Activated CD4-positive, CD25-positive, alpha-beta regulatory T cell treated with anti-CD3 and anti-CD28 coated beads, Interleukin-2, amount 50 U/mL, for 24 hours (primary cell): ENCODE measurements at places on chromosomes 2 and 18.

DNA sequence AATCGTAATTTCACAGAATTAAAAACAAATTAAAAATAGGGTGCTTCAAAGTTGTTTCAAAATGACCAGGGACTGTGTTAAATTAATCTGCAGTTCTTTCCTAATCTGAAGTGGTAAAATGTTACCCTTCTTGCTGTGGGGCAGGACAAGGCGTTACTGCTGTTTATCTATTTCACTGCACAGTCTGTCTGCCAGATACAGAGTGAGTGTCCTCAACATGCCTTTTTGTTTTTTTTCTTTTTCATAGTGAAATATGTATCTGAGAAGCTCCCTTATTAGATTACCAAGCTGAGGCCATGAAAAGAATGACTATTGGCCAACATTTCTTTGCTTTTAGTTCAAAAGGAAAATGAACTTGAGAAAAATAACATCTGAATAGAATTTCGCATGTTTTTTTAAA is 38.0 kb downstream of the KCTD1 start:
- ATAC-seq: no peak

DNA sequence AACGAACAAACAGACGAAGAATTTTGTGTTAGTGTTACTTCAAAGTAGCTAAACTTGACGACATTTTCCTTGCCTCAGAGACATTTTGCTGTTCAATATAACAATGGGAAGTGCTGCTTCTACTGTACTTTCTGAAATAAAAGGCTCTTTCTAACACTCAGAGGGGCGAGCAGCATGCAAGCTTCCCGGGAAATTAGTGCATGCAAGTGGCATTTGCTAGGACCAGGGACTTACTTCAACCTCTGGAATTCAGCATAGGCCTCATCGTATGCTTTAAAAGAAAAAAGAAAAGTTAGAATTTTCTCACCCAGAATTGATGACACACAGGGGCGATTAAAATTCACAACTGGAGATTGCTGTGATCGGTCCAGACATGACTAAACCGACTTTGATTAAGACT is 62.5 kb upstream of the LPIN2 start:
- ATAC-seq: no peak

DNA sequence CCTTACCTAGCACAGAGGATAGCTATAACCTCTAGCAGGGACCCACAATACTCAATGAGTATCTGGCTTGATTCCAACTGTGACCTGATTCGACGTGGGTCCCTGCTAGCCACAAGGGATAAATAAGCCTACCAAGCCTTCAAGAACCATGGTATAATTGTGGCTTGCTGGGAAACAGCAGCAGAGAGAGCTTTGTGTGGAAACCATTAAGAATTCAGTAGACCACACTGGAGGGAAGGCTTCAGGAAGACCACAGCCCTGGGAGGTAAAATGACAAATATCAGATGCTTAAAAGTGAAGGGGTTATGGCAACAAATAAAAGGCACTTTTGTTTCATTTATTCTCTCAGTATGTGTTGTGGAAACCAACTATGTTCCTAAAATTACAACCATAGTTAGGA is 82.6 kb upstream of the WIPF1 start:
- ATAC-seq: no peak

DNA sequence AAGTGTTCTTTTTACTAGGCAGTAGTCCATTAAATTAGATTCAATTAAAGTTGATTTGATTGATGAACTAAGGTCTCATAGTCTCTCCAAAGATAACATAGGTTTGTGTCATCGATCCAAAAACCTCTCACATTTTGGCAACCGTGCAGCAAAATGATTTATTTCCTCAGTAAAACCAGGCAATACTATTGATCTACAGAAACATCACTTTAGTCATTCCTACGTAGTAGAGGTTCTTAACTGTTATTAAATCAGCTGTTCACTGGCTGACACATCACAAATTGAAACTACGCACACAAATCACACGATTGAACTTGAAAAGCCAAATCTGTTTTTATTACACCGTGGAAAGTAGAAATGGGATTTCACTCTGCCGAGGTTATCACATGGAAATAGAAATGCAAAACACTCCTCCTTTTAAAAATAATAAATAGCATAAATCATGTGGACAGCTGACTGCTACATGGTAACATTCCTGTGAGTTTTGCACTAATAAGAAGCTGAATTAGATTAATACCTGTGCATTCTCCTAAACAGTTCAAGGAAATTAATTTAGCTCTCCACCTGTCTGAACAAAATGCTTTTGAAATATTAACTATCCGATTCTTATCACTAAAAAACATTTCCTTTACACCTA is 262.5 kb downstream of the CDH20 start:
- no peak for ATAC-seq
